ENCODE measurements at places on chromosomes 12 and 14.

DNA sequence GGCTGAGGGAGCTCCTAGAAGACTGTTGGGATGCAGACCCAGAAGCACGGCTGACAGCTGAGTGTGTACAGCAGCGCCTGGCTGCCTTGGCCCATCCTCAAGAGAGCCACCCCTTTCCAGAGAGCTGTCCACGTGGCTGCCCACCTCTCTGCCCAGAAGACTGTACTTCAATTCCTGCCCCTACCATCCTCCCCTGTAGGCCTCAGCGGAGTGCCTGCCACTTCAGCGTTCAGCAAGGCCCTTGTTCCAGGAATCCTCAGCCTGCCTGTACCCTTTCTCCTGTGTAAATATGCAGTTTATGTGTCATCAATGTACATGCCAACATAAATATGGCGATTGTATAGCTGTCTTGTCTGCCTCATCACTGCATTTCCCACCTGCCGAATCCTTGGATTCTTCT lies 7.5 kb downstream of the AMHR2 start:
- no peak for DNase-seq

GRCh38 chr12:41468341-41468740 lies 280.2 kb downstream of the PDZRN4 start:
- DNase-seq: no peak

- DNase-seq: no peak
Measured at GRCh38 chr14:23300687-23301223, 1.9 kb downstream of the PPP1R3E start.

- no peak for DNase-seq
Measured at GRCh38 chr14:90093942-90094595, 32.3 kb downstream of the KCNK13 start.

DNA sequence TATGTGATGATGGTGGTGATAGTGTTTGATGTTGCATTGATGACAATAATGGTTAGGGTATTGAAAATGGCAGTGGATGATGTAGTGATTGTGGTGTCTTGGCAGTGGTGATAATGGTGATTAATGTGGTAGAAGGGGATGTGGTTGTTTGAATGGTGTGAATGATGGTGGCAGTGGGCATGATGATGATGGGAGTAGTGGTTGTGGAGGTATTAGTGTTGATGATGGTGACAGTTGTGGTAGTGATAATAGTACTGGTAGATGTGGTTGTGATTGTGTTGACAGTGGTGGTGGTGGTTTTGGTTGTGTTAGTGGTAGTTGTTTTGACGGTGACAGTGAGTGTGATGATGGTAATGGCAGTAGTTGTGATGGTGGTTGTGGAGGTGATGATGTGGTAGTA lies 1049.0 kb downstream of the VRK1 start:
- DNase-seq: no peak

GRCh38 chr14:24874514-24875202 lies 175.3 kb downstream of the STXBP6 start:
- no peak for DNase-seq

DNA sequence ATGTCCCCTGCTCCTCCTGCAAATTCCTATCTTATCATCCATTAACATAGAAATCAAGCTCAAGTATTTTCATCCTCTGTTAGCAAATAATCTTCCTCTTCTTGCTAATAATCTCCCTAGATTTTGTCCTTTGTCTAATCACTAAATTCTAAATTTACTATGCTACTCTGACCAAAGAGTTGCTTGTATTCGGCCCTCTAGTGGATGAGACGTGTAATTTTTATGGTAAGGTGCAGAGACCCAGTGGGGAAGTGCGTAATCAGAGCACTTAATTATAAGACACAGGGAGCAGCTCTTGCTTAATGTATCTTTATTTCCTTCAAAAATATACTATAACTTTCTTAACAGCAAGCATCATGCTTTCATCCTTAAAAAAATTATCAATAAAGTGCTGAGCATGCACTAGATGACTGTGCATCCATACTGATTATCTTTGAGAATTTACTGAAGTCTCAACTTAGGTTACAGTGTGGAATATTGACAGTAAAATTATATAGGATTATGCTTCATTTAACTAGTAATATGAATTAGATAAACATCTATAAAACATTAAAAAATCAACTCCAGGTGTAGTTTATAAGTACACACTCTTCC lies 212.6 kb downstream of the SLC16A7 start:
- no peak for DNase-seq

All from AG04450 (cell line).